ENCODE measurements at places on chromosomes 13 and 19.

GRCh38 chr13:53001444-53002225, 27.0 kb upstream of the OLFM4 start:
- no peaks in the 10 kb centered on the region for H3K36me3 ChIP-seq
- H3K4me1 ChIP-seq, result no peaks in the 10 kb centered on the region
- H3K4me3 ChIP-seq, result no peak overlapping the region
- no peaks in the 10 kb centered on the region for H3K27me3 ChIP-seq

- peaks cover 2% of the 10 kb centered on the region for H3K27me3 ChIP-seq
- H3K4me3 ChIP-seq, result no peak overlapping the region
- DNase-seq, result no peak
- no peaks in the 10 kb centered on the region for H3K4me1 ChIP-seq
- H3K36me3 ChIP-seq, result no peaks in the 10 kb centered on the region
- H3K27ac ChIP-seq, result no peak overlapping the region
Observed at GRCh38 chr19:14425696-14426138, 6.6 kb upstream of the DDX39A start.

DNA sequence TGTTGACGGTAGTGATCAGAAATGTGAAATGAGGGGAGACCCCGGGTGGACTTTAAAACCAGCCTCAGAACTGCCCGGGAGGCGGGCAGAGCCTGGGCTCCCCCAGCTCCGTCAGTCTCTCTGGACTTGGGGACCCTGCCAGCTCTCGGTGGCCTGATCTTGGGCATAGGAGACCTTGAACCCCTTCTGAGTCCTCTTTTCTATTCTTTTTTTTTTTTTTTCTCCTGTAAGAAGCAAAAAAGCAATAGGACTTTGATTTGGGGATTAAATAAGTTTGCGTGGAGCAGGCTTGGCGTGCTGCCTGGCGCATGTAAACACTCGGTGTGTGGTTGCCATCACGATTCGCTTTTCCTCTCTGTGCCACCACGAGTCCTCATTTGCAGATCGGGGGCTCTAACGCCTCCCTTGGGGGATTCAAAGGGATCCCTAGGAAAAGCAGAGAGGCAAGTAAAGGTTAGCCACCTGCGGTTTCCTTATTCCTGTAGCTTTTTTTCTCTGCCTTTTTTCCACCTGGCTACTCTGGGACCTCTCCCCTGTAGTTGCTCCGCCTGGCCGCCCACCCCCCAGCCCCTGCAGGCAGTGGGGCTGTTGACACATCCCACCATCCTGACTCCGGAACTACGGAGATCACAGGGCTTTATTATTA, 1.3 kb downstream of the SAFB start:
- peaks cover 59% of the 10 kb centered on the region for H3K4me1 ChIP-seq
- H3K27ac ChIP-seq, result peak overlapping the region; percentile 96
- no peak for DNase-seq
- no peaks in the 10 kb centered on the region for H3K27me3 ChIP-seq

GRCh38 chr19:18596752-18597157, 8.2 kb downstream of the REX1BD start:
- DNase-seq, result no peak
- no peak overlapping the region for H3K4me3 ChIP-seq
- H3K27ac ChIP-seq, result no peak overlapping the region
- H3K27me3 ChIP-seq, result peaks cover 83% of the 10 kb centered on the region
- H3K4me1 ChIP-seq, result peaks cover 10% of the 10 kb centered on the region

Data from thymus (tissue), 14 donors.